ENCODE measurements at places on chromosomes 3 and 15.

DNA sequence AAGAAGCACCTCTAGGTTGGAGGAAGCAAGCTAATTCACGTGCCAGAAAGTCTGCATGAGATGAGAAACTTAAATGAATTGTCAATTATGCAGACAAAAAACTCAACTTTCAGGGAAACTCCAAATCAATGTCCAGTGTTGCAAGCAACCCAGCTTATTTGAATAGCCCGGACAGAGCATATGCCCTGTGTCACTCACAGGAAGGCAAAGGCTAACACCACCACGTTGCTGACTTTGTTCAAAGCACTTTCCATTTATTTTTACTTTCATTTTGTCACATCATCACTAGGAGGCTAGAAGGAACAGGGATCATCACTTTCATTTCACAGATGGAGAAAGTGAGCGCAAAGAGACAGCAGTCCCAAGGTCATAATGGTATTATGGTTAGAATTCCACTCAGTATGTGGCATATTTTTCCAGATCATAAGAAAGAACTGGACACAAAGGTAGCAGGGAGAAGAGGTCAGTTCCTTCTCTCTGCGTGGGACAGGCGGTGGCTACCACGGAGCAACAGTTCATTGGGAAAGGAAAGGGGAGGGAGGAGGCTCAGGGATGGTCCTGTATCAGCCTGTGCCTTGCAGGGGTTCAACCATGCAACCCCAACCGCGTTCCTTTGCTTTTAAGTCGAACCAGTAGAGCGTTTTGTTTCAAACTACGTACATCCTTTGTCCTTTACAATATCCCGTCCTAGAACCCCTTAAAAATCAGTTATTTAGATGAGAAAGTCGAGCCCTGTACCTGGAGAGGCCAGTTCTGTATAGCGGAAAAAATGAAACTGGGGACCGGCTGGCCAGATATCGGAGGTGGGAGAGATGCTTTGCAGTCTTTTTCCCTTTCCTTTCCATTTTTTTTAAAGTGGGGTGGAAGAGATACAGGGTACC is 1.1 kb downstream of the HEG1 start:
- no peak for DNase-seq

GRCh38 chr3:178513546-178514380 is 22.5 kb upstream of the KCNMB2 start:
- no peak for DNase-seq

DNA sequence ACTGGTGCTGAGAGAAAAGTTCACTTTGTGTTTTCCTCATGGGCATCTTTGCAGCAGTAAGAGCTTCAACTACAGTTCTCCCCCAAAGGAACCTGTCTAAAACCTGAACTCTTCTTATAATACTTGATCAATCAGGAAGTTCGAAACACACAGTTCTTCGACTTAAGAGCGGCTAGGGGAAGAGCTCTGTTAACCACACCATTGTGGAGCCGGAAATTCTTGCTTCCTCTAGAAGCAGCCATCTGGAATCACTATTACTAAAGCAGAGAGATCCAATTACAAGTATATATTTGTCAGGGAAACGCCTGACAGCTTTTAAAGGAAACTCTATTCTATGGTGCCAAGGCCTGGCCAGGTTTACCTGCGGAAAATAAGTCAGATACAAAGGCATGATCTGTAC is 337.3 kb upstream of the CBLB start:
- DNase-seq: no peak

DNA sequence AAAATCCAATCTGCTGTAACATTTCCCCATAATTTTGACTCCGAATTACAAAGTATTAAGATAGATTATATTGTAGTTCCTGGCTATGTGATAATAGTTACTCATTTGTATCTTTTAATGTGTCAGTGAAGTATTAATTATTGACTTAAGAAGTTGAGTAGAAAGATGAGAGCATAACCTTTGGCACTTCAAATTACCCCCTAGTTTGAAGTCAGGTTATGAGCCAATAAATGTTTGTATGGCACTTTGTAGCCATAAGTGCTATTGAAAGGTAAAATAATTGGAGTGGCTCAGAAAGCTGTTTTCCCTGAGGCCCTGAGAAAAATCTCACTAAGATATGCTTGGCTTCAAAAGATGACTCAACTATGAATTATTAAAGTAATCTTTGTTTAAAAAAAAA is 31.0 kb downstream of the IREB2 start:
- DNase-seq: no peak

- no peak for DNase-seq
These were observed 775.7 kb downstream of the SI start for GRCh38 chr3:164302622-164303021.

- no peak for DNase-seq
These were observed 21.4 kb upstream of the CCR9 start for GRCh38 chr3:45864760-45865519.

DNA sequence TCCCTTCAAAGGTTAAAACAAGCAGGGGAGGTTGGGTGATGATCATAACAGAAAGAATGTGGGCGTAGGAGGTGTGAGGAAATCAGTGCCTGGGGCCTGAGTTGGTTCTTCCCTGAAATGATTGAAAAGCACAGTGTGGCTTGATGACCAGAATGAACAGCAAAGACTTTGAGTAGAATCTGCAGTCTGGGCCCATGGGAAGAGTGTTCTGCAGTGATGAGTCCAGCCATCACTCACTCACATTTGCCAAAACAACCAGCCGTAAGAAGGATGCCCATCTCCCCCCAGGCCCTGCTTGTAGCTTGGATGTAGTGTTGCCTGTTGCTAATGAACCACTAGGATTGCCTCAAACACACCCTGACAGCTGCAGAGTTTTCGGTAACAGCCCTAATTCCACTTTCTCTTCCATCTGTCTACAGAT is 67.9 kb downstream of the VGLL3 start:
- no peak for DNase-seq

Measured in stimulated activated CD4-positive, alpha-beta T cell treated with anti-CD3 and anti-CD28 coated beads, Interleukin-4, amount 100 ng/mL, for 1 hour (primary cell).